ENCODE measurements at places on chromosomes 12 and 14.

GRCh38 chr12:53195516-53196420 is 11.3 kb downstream of the ITGB7 start:
- DNase-seq, result no peak

DNA sequence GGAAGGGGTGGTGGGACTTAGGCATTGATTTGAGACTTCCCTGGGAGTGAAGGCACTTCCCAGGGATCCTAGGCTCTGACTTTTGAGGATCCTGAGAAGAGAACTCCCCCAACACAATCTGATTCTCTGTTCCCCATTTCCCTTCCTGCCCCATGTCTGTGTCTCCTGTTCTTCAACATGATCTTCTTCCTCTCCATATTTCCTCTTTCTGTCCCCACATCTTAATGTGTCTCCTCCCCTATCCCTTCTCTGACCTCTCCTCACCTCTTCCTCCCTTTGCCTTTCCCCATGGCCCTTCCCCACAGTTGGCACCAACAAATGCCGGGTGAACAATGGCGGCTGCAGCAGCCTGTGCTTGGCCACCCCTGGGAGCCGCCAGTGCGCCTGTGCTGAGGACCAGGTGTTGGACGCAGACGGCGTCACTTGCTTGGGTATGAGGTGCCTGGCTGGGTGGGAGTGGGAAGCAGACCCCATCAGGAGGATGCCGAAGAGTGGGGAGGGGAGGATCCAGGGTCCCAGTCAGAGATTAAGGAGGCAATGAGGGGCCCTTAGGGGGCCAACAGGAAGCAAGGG is 15.2 kb upstream of the LRP1-AS start:
- DNase-seq, result no peak

- DNase-seq, result no peak
These were observed 95.5 kb upstream of the SLC16A7 start for GRCh38 chr12:59500335-59500734.

DNA sequence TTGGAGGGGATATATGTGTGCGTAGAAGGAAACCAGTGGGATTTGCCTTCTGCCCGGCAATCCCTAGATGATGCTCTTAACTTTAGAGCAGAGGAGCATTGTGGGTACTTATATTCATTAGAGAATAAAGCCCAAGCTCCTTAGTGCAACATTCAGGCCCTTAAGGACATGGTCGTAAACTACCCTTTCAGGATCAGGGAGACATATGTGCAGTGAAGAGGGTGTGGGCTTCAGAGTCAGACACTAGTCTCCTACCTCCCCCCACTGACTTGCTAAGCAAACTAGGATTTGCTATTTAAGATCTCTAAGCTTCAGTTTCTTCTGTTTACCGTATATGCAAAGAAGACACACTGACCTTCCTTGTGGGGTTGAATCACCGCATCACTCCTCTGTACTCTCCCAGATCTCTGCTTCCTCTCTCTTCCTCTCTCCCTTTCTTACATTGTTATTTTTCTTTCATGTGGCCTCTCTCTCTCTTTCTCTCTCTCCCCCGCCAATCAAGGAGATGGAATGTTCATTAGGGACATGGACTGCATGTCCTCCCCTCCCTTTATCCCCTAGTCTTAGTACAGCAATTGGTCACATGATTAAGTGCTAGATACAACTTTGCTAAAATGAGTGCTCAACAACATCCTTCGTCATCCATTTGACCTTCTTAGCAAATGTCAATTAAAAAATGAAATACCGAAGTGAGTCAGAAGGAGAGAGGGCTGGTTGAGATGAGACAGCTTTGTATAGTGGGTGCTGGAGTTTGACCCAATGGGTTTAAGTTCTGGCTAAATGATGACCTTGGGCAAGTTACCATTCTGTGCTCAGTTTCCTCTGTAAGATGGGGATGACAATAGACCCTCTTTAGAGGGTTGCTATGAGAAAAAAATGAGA is 91.7 kb downstream of the TMX1 start:
- DNase-seq, result no peak

- DNase-seq, result no peak
These were observed 23.7 kb downstream of the NINJ2 start for GRCh38 chr12:639566-639965.

- no peak for DNase-seq
These were observed 749 bp downstream of the AKAP3 start for GRCh38 chr12:4648104-4648500.

DNA sequence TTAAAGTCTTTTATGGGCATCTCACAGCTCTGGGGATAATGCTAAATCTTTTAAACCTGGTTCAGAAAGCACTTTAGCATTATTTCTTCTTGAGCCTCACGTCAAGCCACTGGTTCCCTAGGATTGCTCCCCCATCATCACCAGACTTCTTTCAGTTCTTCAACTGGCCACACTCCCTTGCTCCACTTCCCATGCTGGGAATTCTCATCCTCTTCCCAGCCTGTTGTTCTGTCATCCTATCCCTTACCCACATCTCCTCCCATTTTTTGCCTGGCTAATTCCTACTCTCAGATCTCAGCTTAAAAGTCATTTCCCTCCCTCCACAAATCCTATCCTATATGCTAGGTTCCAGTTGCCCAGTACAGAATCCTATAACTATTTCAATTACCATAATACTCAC is 14.4 kb downstream of the FERMT2 start:
- DNase-seq, result no peak

- no peak for DNase-seq
These were observed 19.8 kb downstream of the FLRT2 start for GRCh38 chr14:85549697-85550096.

- no peak for DNase-seq
These were observed 131.0 kb upstream of the EEA1 start for GRCh38 chr12:93059925-93060665.

- no peak for DNase-seq
These were observed 56.0 kb downstream of the LLPH start for GRCh38 chr12:66074561-66074960.

- DNase-seq, result no peak
These were observed 166.2 kb downstream of the PTPRO start for GRCh38 chr12:15488481-15488880.

GRCh38 chr12:132229193-132229760 is 85.0 kb downstream of the NOC4L start:
- DNase-seq, result no peak

DNA sequence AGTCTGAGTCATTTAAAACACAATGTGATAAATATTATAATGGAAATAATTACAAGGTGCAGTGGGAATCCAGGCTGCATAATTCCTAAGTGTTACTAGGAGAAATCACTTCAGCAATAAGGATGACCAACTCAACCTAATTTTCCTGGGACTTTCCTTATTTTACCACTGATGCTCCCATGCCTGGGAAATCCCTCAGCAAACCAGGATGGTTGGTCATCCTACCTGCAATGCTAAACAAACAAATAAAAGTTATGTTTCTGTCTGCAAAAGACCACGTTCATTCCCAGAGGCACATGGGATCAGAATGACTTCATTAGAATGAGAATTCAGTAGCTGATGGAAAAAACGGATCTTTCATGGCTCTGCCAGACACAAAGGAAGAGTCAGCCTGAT is 130.8 kb upstream of the RAP1B start:
- no peak for DNase-seq

- DNase-seq, result no peak
These were observed 152.1 kb upstream of the PLXNC1 start for GRCh38 chr12:93996321-93996720.

DNA sequence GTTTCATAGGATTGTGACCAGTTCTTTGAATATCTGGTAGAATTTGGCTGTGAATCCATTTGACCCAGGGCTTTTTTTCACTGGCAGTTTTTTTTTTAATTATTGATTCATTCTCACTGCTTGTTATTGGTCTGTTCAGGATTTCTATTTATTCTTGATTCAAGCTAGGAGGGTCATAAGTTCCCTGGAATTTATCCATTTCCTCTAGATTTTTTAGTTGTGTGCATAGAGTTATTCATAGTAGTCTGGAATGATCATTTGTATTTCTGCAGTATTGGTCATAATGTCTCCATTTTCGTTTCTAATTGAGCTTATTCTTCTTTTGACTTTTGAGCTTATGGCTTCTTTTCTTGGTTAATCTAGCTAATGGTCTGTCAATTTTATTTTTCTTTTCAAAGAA is 291.6 kb downstream of the AKAP6 start:
- no peak for DNase-seq

DNA sequence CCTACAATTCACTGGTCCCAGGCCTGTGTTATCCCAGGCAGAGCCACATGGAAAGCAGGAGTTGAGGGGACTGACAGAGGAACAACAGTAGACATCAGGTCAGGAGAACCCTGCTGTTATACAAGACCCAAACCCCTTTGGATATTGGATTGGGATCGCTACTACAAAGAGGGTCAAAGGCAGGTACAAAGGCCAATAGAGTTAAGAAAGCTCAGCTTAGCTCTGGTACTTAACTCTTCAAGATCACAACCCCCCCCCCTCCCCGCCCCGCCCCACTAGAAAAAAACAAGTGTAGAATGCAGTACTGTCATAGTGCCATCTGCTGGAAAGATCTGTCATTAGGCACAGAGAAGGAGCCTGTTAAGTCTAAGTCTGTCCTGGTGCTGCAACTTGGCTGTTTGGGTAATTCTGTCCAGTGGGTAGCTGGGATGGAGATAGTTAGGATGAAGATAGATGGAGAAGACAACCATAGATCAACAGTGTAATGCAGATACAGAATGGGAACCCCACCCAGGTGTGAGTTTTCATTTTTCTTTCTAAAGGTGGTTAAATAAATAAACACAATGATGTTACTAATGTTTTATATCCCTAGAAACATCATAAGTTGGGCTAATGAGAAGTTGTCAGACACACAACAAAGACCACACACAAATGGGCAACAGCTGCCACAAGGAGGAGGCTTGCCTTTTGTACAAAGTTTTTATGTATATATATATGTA is 17.2 kb downstream of the REM2 start:
- DNase-seq, result no peak

DNA sequence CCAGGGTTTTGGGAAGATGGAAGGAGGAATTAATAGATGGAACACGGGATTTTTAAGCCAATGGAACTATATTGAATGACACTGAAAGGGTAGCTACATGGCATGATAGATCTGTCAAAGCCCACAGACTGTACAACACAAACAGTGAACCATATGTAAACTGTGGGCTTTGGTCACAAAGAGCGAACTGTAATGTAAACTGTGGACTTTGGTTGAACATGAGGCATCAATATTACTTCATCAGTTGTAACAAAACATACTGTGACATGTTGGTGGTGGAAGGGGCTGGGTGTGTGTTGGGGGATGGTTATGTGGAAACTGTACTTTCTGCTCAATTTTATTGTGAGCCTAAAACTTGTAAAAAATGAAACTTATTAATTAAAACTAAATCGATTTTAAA is 210.6 kb upstream of the HMGA2 start:
- DNase-seq, result no peak

- no peak for DNase-seq
These were observed 7.3 kb upstream of the C12orf50 start for GRCh38 chr12:88036353-88036965.

DNA sequence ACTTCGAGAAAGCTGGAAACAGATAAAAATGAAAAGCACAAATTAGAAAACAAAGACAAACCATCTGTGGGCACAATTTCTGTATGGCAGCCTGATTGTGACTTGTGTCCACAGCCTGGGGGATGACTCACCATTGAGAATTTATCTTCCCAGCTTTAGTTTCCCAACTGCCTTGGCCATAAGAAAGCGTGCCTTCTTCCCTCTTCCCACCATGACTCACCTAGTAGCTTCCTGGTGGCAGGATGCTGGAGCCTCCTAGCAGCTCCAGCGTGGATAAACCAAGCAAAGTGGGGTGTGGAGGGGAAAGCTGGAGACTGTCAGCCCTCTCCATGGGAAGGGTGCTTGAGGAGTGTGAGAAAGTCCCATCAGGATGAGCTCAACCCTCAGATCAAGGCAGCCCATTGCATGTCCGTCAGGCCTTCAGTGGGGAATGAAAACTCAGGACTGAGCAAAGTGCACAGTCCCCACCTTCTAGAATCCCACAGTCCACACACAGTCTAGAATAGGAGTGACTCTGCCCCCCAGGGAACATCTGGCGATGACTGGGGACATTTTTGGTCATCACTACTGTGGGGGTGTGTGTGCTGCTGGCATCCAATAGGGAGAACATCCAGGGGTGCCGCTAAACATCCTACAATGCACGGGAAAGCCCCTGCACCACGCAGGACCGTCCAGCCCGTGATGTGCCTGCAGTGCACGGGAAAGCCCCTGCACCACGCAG is 22.4 kb upstream of the SERPINA6 start:
- DNase-seq, result no peak

GRCh38 chr12:100624571-100624970 is 51.1 kb downstream of the GAS2L3 start:
- no peak for DNase-seq

DNA sequence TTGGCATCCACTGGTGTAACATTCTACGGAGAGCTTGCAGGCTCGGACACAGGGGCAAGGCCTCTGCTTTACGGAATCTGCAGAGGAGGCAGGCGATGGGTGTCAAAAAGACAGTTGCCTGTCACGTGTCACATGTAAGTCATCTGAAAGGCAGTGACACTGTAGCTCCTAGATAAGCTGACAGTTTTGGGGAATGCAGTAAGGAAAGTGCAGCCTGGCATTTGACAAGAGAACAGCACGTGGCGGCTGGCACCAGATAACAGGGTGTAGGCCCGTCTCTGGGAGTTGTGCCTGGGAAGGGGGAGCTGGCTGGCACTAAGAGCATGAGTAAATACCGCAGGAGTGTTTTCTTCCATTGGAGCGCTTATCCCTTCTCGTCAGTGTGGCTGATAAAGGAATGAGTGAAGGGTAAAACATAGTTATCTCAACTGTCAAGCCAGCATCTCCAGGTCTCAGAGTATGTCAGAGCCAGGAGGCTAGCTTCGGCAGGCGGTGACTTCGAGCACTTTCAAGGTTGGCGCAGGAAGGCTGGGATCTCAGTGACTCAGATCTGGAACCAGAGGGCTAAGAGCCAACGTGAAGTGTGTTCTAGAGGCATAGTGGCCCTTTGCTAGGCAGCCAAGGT is 26.1 kb downstream of the ADCK1 start:
- no peak for DNase-seq

- no peak for DNase-seq
These were observed 397.3 kb downstream of the ZFP36L1 start for GRCh38 chr14:68395604-68396003.

- no peak for DNase-seq
These were observed 77.7 kb downstream of the MAP3K9 start for GRCh38 chr14:70731447-70732239.

DNA sequence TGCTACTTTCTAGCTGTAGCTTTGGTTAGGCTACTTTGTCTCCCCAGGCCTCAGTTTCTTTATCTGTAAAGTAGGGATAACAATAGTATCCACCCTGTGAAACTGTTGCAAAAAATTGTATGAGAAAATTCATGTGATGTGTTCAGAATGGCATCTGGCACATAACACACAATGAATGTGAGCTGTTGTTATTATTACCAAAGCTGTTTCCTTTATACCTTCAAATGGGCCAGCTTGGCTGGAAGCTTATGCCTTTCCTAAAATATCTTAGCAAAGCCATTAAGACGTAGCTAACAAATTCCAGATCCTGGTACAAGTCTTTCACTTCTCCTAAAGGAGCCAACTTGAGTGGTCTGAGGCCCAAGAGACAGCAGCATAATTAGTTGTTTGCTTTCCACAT is 25.2 kb upstream of the MANSC4 start:
- no peak for DNase-seq

GRCh38 chr12:97404543-97404942 is 58.1 kb upstream of the RMST start:
- no peak for DNase-seq
